ENCODE measurements at places on chromosomes 13 and 19.

GRCh38 chr13:32907211-32907610, 109.0 kb upstream of the KL start:
- no peak for DNase-seq

DNA sequence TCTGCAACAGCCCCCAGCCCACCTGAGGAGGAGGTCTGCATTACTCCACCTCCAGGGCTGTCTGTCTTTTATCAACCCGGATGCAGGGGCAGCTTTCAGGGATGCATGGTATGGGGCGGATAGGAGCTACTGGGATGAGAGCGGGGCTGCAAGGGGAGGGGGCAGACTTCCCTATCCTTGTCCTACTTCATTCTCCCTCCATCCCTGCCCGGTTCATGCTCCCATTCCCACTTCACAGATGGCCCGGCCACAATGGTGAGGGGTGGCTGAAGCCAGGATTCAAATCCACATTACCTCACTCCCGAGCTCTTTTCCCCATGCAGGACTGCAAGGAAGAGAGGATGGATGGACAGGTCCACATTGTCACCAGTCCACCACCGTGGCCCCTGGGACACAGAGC, 40.5 kb upstream of the VSTM2B start:
- peak; percentile 40 for DNase-seq

DNA sequence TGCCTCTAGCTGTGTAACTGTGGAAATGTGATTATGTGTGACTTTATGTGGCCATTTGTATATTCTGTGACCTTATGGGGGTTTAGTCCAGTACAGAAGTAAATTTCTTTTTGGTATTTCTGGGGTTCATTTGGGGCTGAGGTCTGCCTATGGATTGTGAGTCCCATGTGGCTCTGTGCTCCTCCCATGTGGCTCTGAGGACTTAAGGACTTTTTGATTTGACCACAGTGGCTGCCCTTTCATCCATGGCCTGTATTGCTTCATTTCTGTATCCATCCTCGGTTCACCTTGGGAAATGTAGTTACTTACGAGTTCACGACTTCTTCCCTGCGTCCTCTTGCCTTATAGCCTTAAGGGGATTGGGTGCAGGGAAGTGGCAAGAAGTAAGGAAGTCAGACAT, 1.0 kb downstream of the ZNF420 start:
- no peak for DNase-seq

DNA sequence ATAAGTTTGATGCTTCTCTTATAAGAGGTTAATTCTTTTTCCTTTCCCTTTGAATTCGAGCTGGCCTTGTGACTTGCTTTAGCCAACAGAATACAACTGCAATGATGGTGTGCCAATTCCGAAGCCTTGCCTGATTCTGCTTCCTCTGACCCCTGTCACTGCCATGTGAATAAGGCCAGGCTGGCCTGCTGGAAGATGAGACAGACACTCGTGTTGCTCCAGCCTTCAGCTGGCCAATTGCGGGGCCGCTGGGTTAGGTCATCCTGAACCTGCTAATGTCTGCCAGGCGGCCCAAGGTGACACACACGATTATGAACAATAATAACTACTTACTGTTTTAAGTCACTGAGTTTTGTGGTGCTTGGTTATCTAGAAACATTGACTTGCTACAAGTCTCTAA, 352.0 kb downstream of the MYO16 start:
- DNase-seq = no peak

DNA sequence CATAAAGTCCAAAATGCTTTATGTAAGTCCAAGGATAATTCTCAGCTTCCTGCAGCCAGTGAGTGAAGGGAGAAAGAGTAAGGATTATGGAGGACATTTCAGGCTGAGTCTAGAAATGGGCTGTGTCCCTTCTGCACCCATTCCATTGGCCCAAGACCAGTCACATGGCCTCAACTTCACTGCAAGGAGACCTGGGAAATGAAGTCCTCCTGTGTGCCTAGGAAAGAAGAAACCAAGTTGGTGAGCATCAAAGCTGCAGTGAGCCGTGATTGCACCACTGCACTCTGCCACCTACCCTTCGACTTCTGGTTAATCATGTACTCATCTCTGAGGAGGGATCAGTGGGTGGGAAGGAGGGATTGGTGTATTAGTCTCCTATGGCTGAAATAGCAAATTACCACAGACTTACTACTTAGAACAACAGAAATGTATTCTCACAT, 3.6 kb upstream of the CD37 start:
- DNase-seq = no peak

GRCh38 chr13:99726282-99726894, 225.1 kb downstream of the TM9SF2 start:
- DNase-seq = no peak

- no peak for DNase-seq
These were observed 41.0 kb upstream of the PEPD start for GRCh38 chr19:33562636-33563035.

DNA sequence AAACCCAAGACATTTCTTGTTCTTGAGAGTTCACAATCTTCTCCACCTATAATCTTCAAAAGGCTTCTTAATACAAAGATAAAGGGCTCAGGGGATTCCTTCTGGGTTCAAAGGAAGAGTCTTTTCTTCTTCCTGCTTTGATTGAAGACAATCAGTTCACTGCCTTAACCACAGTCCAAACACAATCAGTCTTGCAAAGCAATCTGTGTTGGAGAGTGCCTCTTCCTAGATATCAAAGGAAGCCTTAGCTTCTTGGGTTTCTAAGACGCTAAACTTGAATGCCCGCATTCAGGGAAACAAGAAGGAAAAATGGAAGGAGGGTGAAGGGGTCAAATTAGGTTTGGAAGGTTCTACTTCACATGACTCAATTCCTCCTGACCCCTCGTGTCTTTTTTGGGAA, 27.2 kb downstream of the RANBP3 start:
- DNase-seq = no peak

DNA sequence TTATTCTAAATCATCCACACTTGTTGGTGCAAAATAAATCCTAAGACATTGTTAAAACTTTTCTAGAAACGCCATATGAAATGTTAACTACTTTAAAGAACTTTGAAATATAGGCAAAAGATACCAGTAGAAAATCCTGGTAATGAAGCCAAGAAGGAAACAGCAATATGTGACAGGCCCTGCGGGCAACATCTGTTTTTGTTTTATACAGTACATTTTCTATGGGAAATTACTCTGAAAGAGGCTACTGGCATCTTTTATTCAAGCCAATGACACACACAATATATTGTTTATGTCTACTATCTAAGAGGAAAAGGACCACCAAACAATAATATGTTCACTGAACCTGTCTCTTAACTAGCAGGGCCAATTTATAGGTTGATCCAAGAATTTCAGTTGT, 829.7 kb downstream of the PCDH17 start:
- DNase-seq = no peak

GRCh38 chr19:41233748-41234240, 14.8 kb downstream of the AXL start:
- no peak for DNase-seq

GRCh38 chr19:57558525-57558924, 1.1 kb downstream of the ZNF550 start:
- no peak for DNase-seq

- no peak for DNase-seq
These were observed 35.8 kb downstream of the ZNF420 start for GRCh38 chr19:37114001-37114400.

DNA sequence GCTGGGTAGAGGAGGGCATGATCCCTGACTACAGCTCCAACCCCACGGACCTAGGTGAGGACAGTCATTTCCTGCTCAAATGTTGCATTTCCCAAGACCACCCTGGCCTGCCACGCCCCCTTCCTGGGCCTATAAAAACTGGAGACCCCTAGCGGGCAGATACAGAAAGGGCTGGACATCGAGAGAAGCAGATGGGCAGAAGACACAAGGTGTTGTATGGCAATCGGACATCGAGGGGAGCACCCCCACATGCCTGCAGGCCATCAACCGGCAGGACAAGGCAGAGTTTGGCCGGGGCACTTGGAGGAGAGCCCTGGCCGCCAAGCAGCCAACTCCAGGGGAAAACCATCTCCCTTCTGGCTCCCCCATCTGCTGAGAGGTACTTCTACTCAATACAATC, 746.4 kb downstream of the PCDH9 start:
- DNase-seq = no peak

- DNase-seq = no peak
These were observed 291.9 kb upstream of the HTR2A start for GRCh38 chr13:47188802-47189201.

DNA sequence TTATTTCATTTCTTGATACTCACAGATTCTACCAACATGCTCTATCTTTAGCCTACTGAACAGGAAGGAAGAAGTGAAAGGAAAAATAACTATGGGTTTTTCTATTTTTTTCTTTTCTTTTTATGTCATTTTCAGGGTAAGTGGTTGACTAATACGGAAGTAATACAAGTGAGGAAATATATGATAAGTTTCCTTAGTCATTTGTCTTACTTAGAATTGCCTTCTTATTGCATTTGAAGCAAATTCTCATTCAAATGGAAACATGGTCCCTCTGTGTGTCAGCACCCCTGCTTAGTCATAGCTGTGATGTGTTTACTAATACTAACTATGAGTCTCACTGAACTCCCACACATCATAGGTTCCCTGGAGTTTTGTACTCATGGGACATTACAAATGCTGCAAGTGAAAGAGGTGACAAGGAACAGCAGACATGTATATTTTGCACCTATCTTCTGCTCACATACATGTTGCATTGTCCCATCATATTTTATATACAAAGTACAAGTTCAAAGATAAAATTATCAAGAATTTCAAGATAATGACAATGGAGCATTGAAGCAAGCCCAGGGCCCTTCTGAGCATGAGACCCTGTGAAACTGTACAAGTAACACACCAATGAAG, 60.1 kb downstream of the DCT start:
- DNase-seq = no peak

GRCh38 chr19:15390814-15391213, 11.2 kb upstream of the AKAP8 start:
- DNase-seq = no peak

- DNase-seq = no peak
These were observed 168.5 kb upstream of the FREM2 start for GRCh38 chr13:38518328-38518727.

- no peak for DNase-seq
These were observed 33.6 kb downstream of the TSHZ3 start for GRCh38 chr19:31315652-31316051.

DNA sequence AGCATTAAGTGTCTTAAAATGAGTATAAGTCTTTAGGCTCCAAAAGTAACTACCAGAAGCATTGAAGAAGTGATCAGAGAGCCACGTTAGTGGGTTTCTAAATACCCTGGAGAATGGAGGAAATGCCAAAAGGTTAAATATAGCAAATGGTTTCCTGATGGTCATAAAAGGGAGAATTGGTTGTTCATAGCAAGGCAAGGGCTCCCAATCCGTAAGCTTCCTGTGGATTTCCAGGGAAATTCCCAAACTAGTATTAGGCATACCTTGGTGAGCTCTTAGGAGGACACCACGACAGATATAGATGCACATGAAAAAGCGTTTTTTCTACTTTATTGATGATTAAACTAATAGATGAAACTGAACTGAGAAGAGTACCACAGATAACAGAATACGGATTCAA, 410.9 kb downstream of the FOXO1 start:
- DNase-seq = no peak

DNA sequence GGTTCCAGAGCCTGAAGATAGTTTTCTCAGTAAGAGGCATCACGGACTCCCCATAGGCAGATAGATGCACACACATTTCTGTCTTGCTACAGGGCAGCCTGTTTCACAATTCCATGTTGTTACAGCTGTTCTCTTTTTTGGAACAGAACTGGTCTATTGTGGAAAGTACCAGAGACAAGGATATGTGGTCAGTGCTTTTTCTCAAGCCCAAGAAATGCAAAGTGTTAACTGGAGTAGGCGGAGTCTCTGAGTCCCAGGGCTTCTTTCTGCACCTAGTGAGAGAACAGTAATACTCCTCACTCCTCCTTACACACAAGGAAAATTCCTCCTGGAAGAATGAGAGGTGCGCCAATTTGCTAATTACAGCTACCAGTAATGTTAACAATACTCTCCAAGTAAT, 141.6 kb upstream of the ARGLU1 start:
- no peak for DNase-seq

- no peak for DNase-seq
These were observed 1.4 kb upstream of the C2CD4C start for GRCh38 chr19:410243-410781.

DNA sequence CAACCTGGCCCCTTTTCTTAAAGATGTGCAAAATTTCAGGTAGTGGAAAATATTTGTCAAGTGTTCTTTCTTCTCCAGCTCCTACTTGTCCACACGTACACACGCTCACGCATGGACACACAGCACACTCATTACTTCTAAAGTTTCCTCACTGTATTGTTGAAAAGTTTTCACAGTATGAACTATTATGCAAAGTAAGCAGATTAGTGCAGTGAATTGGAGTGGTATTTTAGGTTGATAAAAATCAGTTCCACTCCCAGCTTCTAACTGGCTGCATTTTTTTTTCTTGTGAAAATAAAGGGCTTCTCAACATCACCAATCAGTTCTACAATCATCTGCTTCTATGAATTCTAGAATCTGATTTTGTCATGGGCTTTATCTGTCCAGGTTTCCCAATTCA, 264.5 kb downstream of the DCT start:
- no peak for DNase-seq

Data from right atrium auricular region (tissue), 2 donors.